Cortex of kidney (tissue), 1 donor: ENCODE measurements at places on chromosomes 1 and 21.

DNA sequence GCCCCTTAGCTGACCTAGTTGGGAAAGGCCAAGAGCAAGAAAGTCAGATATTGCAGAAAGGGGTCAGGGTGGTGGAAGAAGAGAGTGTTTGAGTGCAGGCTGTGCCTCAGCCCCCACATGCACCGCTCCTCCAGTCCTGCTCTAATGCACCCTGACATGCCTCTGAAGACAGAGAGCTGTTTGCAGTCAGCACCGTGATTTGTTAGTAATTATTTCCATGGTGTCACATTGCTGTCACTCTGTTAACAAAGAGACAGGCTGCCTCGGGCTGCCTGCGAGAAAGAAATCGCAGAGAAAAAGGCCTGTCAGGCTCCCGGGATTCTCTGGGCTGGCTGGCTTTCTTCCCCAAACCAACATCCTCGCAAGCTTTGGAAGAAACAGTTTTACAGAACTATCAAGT, 58.3 kb downstream of the ERI3 start:
- DNase-seq = no peak

DNA sequence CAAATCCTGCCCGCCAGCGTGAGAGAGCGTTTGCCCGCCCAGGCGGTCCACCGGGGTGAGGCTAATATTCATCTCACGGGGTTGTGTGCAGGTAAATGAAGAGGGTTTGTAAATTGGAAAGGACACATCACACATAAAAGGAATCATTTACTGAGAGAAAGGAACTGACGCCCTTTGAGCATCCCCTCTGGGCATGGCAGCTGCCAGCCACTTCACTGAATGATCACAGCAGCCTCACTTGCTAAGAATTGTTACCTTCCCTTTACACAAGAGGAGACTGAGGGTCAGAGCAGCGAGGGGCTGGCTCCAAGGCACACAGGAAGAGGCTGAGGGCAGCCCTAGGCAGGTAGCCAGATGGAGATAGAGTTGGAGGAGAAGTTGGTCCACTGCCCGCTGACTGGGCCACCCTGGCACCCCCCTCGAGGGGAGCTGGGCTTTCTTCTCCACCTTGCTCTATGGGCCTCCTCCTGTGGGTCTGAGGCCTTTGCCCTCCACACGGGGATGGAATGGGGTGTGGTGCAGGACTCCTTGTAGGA, 96.0 kb downstream of the FOXD2 start:
- DNase-seq = no peak

DNA sequence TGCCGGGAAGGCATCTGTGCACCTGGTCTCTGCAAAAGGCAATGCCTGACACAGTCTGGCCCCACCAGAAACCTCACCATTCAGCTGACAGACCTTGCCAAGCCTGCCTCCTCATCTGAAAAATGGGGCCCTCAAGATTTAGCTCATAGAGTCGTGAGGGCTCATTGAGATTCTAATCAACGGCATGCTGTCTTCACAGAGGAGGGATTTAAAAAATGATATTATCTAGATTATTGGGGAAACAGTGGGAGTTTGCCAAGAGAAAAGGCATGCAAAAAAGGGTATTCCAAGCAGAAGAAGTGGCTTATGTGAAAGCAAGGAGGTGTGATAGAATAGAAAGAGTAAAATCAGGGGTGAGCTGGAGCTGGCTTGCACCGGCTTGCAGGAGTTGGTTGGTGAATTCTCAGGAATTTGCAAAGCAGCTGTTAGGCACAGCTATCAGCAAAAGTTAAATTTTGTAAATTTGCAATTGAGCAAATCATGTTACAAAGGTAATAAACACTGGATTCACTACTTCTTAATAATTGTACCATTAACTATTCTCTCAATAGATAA, 91.7 kb upstream of the WNT4 start:
- DNase-seq = no peak

GRCh38 chr1:209276321-209276720, 307.2 kb upstream of the CAMK1G start:
- DNase-seq = no peak

DNA sequence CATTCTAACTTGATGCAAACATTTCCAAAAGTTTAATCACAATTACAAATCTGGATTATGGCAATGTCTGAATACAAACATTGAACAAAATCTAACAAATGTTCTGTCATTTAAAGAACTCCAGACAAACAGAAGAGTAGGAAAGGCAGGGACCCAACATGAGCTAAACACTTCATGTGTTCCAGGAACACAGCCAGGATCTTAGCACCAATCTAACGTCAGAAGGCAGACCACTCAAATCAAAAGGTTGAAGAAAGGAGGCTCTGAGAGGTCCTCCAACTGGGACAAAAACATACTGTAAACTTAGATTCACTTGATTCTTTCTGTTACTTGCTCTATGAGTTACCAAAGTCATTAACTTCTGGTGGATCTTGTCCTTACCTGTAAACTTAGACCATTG, 374.0 kb downstream of the NEGR1 start:
- no peak for DNase-seq

- DNase-seq = no peak
Measured at GRCh38 chr1:180288940-180289339, 58.9 kb downstream of the LHX4 start.

- no peak for DNase-seq
Measured at GRCh38 chr1:58067082-58067481, 479.4 kb downstream of the OMA1 start.

DNA sequence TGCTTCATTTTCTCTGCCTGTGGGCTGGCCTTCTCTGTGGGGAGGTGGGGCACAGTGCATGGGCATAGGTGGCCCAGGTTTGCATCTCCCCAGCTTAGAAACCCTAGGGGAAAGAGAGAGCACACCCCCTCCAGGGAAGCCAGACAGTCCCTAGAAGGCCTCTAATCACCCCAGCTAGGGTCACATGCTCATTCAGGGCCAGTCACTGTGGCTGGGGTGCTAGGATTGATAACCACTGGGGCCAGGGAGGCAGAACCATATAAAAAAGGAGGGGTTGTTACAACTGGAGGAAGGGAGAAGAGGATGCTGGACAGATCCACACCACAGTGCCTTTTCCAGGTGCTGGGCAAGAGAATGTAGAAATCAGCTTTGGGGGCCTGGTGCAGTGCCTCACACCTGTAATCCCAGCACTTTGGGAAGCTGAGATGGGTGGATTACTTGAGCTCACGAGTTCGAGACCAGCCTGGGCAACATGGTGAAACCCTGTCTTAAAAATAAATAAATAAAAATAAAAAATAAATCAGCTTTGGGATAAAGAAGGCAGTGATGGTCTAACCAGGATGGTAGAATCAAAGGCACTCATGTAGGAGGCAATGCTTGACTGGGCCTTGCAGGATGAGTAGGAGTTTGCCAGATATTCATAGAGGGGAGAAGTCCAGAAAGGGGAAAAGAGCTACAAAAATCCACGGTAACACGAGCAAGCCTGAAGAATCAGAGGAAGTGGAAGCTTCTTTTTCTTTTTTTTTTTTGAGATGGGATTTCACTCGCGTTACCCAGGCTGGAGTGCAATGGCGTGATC, 19.5 kb downstream of the FBLIM1 start:
- DNase-seq = no peak
